H7 (cell line): ENCODE measurements at places on chromosomes 6 and 20.
A peak's percentile ranks its signal among the peaks of the same experiment; 100 is the strongest.

- no peak for DNase-seq
Measured at GRCh38 chr6:6659600-6660327, 71.2 kb downstream of the LY86 start.

- DNase-seq, result peak; percentile 82
Measured at GRCh38 chr20:768426-768978, at the start of gene SLC52A3. Gene SLC52A3, minus strand, starts transcription at chr20:768500. Its CDS starts 2,726 bp downstream, at chr20:765774.

DNA sequence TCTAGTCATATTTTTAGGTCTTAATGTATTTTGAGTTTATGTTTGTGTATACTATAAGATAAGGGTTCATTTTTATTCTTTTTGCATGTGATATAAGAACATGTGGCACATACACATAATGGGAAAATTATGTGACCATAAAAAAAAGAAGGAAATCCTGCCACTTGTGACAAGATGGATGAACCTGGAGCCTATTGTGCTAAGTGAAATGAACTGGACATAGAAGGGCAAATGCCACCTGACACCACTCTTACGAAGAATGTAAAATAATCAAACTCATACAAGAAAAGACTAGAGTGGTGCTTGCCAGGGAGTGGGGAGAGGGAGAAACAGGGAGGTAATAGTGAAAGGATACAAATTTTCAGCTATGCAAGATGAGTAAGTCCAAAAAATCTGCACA is 126.1 kb downstream of the PLEKHG1 start:
- no peak for DNase-seq

- DNase-seq, result peak; percentile 38
Measured at GRCh38 chr6:34490390-34491090, 24.7 kb downstream of the PACSIN1 start.

DNA sequence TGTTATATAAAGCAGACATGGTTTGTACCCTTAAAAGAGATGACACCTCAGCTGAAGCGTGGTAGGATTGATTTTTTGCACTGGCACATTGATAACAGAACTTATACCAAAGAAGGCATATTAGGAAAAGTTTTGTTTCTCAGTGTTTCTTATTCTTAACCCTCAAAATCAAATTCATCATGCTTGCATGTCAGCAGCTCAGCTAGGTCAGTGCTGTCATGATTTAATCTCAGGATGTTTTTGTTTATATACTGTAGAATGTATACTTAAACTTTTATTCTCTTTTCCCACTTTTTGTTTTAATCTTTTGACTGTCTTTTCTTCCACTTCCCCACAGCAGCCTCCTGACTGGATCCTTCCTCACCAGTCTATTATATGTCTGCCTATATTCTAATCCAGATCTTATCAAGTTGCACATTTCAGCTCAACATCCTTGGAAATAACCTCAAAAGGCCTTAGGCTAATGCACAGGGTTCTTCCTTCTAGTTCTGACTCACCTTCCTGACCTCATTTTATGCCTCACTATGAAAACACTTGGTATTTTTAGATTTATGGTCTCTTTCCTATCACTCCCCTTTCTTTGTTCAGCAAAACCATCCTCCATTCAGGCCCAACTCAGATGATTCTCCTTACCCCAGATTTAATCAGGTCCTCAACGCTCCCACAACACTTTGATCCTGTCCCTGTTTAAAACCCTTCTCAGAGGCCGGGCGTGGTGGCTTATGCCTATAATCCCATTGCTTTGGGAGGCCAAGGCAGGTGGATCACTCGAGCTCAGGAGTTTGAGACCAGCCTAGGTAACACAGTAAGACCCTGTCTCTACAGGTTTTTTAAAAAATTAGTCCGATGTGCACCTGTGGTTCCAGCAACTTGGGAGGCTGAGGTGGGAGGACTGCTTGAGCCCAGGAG is 7.2 kb downstream of the HEBP2 start:
- no peak for DNase-seq

- DNase-seq, result no peak
Measured at GRCh38 chr6:8642131-8642530, 206.8 kb upstream of the SLC35B3 start.

GRCh38 chr6:149065658-149066556 is 251.6 kb upstream of the TAB2 start:
- no peak for DNase-seq

- DNase-seq, result no peak
Measured at GRCh38 chr20:8587810-8588209, 455.7 kb downstream of the PLCB1 start.

DNA sequence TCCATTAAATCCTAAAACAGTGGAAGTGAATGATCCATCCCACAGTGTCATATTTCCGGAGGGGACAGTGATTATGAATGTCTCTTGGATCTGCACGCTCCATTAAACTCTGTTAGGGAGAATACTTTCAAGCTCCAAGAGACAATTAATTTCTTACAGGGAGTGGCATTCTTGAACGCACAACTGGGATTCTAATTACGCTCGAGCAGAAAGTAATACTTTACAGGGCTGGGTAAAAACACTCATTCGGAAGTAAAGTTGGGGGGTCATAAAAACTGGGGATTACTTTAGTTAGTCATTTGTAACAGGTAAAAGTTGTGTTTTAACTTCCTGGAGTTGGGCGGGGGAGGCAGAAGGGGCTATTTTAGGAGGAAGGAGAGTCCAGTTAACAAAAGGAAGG is 151.8 kb downstream of the ZFP64 start:
- no peak for DNase-seq

DNA sequence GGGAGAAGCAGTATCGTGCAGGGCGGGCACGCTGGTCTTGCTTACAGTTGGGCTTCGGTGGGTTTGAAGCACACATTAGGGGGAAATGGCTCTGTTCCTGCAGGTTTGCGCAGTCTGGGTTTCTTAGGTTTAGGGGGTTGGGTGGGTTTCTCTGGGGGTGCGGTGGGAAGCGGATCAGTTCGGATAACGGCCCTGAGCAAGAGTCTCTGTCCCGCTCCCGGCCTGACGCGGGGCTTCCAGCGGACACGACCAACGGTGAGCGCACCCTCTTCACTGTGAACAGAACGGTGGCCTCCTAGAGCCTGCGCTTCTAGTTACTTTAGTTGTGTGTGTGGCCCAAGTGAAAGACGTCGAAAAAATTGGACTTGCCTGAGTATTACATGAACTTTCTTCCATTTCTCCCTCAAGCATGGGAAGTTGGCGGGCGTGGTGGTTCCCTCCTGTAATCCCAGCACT is 635 bp upstream of the ELOVL2 start:
- no peak for DNase-seq

DNA sequence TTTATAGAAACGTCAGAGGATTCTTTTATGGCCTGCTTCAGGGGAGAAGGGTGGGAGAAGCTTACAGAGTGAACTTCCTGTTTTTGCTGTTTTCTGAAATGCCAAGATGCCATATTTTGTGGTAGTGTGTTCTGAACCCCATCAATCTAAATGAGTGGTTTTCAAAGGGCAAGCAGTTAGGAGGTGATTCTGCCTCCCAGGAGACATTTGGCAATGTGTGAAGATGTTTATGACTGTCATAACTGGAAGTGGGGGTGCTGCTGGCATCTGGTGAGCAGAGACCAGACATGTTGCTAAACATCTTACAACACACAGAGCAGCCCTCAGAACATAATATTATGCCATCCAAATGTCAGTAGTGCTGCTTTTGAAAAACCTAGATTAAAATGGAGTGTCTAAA is 6.0 kb upstream of the PRL start:
- no peak for DNase-seq

DNA sequence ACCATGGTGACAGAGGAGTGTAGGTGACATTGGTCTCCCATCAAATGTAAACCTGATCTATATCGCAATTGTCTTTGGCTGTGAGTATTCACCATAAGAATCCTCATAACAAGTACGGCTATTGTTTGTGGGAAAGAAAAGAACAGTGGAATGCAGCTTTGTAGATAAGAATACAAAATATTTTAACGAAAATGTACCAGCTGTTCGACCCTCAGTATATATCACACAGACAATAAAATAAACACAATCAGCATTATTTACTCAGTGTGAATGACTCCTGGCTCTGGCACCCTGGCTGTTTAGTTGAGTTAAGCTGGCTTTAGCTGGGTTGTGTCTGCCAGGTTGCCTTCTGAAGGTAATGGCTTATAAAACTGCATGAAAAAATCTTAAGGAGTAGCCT is 43.4 kb downstream of the SNRNP48 start:
- DNase-seq, result no peak

DNA sequence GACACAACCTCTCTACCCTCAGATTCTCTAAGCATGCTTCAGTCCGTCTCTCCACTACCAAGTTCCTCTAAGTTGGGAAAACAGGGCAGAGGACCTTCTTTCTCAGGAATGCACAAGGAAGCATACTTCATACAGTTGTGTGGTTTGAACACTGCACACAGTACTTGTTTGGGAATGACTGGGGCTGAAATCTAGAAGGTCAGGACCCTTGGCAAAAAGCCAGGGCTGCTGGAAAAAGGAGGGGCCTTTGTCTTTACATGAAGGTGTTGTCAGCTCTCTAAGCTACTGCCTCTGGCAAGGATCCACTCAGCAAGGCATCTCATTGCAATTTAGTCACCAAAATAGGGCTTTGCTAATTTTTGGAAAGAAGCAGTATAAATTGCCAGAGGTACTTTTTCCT is 20.7 kb upstream of the HEY2 start:
- no peak for DNase-seq

DNA sequence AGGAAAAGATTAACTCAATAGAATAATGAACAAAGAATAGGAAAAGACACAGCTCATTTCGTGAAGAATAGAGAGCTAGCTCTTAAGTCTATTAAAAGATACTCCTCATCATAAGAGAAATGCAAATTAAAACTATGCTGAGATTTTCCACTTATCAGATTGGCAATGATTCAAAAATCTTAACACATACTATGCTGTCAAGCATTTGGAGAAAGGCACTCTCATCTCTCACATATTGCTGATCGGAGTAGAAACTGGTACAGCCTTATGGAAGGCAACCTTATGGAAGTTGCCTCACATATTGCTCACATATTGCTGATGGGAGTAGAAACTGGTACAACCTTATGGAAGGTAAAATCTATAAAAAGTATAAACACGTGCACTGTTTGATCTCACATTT is 21.4 kb upstream of the PLAGL1 start:
- no peak for DNase-seq

DNA sequence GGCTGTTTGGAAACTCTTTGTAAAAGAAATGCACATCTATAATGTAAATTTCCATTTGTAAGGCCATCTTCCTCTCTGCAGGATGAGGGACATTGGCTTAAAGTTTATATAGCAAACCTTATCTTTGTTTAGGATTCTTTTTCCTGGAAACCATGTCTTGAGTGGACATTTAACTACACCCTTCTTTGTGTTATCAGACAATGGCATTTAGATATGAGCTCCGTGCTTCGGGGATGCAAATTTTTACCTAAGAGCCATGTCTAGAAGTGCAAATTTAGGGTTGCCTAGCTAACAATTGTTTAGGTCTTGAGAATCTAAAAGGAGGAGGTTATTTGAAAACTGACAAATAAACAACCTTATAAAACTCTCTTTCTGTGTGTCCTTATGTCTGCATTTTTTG is 623.8 kb downstream of the MMUT start:
- DNase-seq, result no peak

- no peak for DNase-seq
Measured at GRCh38 chr6:45830441-45831139, 185.1 kb downstream of the CLIC5 start.
